Activated CD8-positive, alpha-beta T cell treated with anti-CD3 and anti-CD28 coated beads, Interleukin-2, amount 10 ng/mL, durations not matched to agents 7 days and 5 days (primary cell): ENCODE measurements at places on chromosomes 2 and 18. TPM values are rescaled to one million over a fixed set of nuclear protein-coding genes. Genes with fewer than 3 reads are reported as not detected.

DNA sequence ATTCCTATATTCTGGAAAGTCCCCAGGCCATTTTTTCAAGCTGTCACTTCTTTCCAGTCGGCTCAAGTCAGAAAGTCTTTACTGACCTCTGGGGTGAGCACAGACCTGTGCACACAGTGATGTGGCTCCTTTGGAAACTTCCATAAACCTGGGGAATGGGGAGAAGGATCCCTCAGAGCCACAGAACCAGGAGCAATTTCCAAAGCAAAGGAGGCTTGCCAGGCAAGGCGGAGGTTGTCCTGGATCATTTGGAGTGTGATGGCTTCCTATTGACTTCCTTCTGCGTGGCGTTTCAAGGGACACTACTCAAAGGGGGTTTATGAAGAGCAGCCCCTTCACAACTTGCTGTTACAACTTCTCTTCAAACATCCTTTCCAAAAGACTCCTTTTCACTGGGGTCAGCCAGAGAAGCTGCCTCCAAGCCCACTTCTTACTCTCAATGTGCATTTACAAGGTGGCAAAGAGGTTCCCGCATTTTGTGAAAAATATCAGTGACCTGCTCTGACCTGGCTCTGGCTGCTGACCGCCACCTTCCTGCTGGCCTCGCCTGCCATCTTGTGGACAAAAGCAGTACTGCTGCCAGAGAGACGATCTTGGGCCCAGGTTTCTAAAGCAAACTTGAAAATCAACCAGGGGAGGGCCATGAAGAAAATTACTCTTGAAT lies 18.2 kb upstream of the TMEM247 start:
- peak; percentile 79 for DNase-seq

The FEV gene
- total RNA-seq: not detected

- no peak for DNase-seq
Measured at GRCh38 chr2:188512456-188512855, 220.8 kb downstream of the GULP1 start.

GRCh38 chr2:37985333-37985732 lies 60.2 kb downstream of the RMDN2 start:
- no peak for DNase-seq

The VWC2L gene
- not detected for total RNA-seq

The RPE gene
- total RNA-seq: 49.9 TPM

- DNase-seq: peak; percentile 70
Measured at GRCh38 chr2:113692698-113693428, 63.6 kb downstream of the SLC35F5 start.

DNA sequence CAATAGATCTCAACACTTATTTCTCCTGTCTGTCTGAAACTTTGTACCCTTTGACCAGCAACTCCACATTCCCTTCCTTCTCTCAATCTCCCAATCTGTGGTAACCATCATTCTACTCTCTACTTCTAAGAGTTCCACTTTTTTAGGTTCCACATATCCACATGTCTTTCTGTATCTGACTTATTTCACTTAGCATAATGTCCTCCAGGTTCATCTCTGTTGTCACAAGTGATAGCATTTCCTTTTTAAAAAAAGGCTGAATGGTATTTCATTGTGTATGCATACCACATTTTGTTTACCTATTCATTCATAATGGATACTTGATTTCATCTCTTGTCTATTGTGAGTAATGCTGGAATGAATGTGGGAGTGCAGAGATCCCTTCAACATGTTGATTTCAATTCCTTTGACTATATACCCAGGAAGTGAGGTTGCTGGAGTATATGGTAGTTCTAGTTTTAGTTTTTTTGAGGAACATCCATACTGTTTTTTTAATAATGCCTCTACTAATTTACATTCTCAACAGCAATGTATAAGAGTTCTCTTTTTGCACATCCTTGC lies 18.8 kb upstream of the MMADHC start:
- DNase-seq: no peak

The FRZB gene
- not detected for total RNA-seq

The TMEM37 gene
- not detected for total RNA-seq

DNA sequence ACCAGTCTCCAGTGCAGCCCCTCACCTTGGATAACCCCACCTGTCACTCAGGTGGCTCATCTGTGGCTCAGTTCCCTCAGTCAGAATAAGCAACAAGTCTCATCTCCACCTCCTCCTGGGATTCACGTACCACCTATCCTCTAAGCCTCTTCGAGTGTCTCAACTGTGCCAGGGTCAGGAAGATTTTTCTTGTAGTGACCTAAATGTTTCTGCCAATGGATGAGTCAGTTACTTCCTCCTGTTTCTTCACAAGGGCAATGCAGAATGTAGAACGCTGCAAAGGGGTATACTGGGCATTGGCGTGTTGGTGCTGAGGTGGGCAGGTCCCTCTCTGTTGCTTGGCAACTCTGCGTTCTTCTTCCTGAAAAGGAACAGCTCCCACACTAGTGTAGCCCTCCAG lies 213.3 kb upstream of the CXCR4 start:
- no peak for DNase-seq

DNA sequence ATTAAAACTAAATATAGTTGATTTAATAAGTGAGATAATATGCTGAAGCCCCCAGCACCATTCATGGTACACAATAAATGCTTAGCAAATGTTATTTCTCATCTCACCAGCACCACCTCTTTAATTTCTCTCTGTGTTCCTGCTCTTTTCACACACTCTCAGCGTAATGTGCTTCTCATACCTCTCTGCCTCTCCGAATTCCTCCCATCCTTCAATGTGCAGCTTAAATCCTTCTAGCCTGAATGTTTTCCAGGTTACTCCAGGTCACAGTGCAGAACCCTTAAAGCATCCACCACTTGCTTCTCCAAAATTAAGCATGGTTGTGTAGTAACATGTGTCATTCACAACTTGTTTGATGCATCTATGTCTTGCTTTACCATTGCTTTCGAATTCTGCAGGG lies 119.6 kb downstream of the MCFD2 start:
- DNase-seq: no peak

DNA sequence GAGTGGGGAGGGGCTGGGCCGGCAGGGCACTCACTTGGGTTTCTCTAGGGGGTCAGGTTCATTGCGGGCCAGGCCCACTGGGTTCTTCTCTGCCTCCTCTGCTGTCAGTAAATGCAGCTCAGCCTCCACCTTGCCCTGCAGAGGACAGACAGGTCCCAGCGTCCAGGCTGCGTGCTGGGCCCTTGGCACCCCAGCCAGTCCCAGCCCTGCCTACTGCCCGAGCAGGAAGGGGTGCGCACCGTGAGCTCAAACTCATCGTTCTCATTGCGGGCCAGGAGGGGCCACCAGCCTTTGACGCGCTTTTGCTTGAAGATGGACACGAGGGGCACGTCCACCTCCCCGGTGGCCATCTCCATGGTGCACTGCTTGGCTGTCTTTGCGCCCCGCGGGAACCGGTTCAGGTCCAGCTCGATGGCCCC lies 17.3 kb downstream of the OTOF start:
- DNase-seq: no peak

GRCh38 chr18:57505231-57505630 lies 70.1 kb downstream of the ONECUT2 start:
- no peak for DNase-seq

- DNase-seq: no peak
Measured at GRCh38 chr2:219570924-219571310, 422 bp downstream of the OBSL1 start.

The PSMA8 gene
- 1.2 TPM for total RNA-seq
